ENCODE measurements at places on chromosomes 5 and 9.
A peak's percentile ranks its signal among the peaks of the same experiment; 100 is the strongest.

- peak; percentile 59 for DNase-seq
Observed at GRCh38 chr9:87547671-87548081, 50.0 kb downstream of the DAPK1 start.

- DNase-seq: no peak
Observed at GRCh38 chr9:94139672-94140417, 55.6 kb downstream of the PTPDC1 start.

- no peak for DNase-seq
Observed at GRCh38 chr5:93072831-93073459, 508.1 kb downstream of the NR2F1-AS1 start.

GRCh38 chr5:176362233-176362490 is 598 bp upstream of the KIAA1191 start:
- DNase-seq: no peak

- no peak for DNase-seq
Observed at GRCh38 chr9:108994695-108995094, 18.6 kb downstream of the CTNNAL1 start.

GRCh38 chr5:148961261-148962199 is 101.3 kb downstream of the SH3TC2 start:
- DNase-seq: no peak

- DNase-seq: no peak
Observed at GRCh38 chr9:121859646-121860045, 208.2 kb downstream of the DAB2IP start.

GRCh38 chr5:174990909-174991308 is 266.5 kb downstream of the MSX2 start:
- no peak for DNase-seq

DNA sequence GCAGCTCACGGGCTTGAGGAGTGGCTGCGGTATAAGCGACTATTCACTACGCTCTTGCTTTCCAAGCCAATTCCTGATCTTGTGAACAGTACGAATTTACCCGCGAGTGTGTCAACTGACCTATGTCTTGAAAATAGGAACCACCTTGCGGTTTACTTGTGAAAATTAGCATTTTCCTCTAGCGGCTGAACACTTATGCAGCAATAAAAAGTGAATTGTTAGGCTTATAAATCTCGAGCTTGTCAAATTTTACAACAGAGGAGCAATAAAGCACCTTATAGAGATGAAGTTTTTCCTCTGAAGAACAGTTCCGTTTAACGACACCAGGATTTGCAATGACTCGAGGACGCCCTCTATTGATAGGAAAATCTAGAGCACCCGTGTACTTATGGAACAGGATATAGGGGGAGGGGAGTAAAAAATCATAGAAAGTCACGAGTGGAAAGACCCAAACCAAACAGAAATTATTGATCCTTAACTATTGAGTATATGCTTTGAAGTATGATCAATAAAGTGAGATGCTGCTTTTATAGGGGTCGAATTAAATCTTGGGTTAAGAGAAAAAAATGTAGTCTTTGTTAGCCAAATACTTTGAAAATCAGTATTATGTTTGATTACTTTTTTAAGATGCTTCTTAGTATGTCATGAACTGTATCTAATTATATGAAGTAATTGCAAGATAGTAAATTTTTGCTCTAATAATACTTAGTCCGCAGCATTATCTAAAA is 1.9 kb upstream of the RGMB start:
- DNase-seq: peak; percentile 75

- DNase-seq: no peak
Observed at GRCh38 chr5:147512659-147513379, 3.0 kb upstream of the DPYSL3 start.

DNA sequence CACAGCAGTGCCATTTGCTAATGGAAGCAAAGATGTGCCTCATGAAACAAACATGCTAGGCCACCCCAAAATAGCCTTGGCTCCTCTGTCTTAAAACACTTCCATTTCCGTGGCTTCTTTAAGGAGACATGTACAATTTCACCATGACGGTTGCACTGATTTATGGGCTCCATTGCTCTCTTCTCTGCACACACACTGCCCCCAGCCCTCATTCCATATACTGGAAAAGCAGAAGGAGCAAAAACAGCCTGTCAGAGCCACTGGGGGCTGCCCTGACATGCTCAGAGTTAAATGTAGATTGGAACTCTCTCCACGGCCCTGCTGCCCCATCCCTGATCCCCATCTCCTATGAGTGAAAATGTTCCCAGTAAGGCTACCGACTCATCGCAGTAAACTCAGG is 114.8 kb downstream of the ROR2 start:
- no peak for DNase-seq

GRCh38 chr5:64775291-64775690 is 6.6 kb downstream of the CWC27 start:
- DNase-seq: no peak

- no peak for DNase-seq
Observed at GRCh38 chr5:149161850-149162249, 20.6 kb downstream of the ABLIM3 start.

DNA sequence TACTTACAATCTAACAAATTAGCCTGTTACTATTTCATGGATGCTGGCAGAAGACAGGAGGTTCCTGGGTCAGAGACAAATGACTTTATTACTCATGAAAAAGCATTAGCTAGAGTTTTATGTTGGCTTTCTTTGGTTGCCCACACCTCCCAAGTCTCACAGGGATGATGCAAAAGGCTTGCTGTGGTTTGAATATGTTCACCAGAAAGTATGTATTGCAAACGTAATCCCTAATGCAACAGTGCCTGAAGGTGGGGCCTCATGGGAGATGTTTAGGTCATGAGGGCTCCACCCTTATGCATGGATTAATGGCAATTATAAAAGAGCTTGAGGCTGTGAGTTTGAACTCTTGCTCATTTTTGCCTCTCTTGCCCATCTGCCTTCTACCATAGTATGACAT is 28.5 kb downstream of the DPYSL3 start:
- no peak for DNase-seq

Measured in SK-N-SH (cell line).